ENCODE measurements at places on chromosomes 4 and X.
A peak's percentile ranks its signal among the peaks of the same experiment; 100 is the strongest.

GRCh38 chr4:98845960-98846359, 83.0 kb downstream of the EIF4E start:
- no peak for DNase-seq

- peak; percentile 82 for DNase-seq
These were observed at the start of gene ABCG2 for GRCh38 chr4:88158489-88159228. ABCG2 (minus strand) TSS chr4:88158639; CDS start chr4:88139995, 18,644 bp downstream.

DNA sequence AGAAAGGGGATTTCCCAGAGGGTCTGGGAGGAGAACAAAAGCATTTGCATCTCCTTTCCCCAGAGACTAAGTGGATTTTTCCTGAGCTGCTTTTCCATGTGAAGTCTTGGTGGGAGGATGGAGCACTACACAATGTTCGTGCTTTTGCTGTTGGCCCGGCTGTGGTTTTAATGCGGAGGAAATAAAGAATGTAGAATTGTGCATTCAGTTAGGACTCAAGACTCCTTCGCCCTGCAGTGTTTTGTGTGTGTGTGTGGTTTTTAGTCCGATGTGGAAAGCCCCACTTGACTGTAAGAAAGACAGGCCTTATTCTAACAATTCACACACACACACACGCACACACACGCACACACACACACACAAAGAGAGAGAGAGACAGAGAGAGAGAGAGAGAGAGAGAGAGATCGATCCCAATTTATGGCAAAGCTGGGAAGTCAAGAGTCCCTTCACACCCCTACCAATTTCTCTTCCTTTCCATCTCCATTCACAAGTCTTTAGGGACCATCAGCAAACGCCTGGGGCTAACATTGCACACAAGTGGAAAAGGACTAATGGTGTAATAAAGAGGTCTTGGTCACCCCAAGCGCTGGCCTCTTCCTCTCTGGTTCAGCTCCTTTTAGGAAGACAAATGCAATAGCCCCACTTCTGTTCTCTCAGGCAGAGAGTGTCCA, 44.2 kb downstream of the CLDN34 start:
- peak; percentile 48 for DNase-seq

GRCh38 chr4:125013891-125014290, 300.9 kb upstream of the FAT4 start:
- DNase-seq = no peak

DNA sequence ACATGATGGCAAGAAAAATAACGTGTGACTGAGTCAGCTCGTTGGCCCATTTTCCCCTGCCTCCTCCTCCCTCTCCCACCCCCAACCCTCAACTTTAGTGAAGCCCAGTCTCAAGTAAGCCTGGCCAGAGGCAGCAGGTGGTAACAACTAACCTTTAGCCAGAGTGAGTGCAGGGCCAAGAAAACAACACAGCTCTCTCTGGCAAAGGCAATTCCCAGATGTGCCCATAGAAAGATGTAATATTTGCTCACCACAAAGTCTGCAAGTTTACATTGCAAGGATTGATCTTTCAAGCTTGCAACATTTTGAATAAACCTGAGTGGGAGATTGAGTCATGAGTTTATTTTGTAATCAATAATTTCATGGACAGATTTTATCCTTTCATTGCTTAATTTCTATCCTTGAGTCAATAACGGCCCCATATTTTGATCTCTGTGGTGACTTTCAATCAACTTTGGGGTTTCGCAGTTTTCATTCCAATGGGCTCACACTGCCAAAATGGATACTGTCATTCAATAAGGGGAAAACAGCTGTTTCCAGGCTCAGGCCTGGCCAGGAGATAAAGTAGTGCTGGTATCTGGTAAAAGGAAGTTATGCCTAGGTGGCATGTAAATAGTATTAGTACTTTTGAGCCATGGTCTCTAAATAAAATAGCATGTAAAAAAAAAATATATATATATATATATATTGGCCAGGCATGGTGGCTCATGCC, 130.7 kb upstream of the TMEM164 start:
- no peak for DNase-seq

DNA sequence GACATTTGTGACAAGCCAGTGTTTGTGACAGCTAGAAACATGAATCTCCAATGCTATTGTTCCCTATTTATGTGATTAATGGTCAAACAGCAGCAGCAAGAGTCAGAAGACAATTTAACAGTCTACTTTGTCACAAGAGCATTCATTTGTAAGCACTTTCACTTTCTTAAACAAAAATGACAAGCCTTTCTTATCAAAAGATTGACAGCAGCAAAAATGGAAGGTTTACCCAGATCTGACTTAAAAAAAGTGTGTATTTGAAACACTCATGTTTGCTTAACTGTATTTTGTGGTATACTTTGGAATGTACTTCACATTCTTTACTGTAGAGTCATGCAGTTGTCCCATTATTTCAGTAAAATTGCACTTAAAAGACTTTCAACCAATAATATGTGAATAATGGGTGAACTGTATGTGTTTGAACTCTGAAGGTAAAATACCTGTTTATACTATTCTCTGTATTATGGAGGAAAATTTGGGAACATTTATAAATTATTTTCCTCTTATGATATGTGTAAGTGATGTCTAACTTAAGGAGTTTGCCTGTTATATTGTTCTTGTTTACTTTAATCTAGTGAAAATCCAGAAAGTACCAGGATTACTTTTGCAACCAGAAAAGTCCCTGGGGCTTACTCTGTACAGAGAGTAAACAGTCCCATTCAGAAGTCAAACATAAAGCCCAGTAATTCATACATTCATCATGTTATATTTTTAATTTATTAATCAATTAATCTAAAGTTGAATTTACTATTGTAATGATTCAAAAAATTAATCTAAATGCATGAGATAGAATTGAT, 314.9 kb upstream of the TRAM1L1 start:
- no peak for DNase-seq

Data from H7 (cell line).